ENCODE measurements at places on chromosomes 4 and X.
A peak's percentile ranks its signal among the peaks of the same experiment; 100 is the strongest.

GRCh38 chr4:5267408-5267807 lies 216.1 kb downstream of the STK32B start:
- no peak for DNase-seq

DNA sequence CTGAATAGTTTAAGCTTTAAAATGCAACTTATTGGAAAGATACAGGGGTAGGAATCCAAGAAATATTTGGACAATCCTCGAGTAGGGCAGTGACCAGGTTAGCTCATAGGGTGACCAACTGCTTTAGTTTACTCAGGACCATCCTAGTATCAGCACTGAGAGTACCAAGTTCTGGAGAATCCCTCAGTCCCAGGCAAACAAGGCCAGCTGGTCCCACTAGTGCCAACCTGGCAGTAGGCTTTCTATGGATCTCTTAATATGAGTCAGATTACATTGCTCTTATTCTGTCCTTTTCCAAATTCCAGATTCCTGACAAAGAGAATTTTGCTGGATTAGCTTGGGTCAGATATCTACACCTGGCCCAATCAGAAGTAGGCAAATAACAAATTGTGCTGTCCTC lies 493.7 kb downstream of the KCNIP4 start:
- no peak for DNase-seq

DNA sequence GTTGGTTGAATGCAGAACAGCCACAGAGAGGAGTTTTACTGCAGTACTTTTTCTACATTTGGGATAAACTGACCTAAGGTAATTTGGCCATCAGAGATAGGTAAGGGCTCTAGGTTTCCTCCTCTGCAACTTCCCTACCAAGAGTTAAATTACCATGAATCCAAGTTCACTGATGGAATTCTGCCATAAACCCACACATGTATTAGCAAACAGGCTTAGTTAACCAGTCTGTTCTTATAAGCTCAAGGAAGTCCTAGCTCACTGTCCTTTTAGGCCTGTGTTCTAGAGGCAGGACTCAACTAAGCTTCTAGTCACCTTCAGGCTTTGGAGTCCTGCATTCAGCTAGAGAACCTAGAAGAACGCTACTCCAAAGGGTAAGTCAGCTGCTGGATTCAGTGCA lies 4.0 kb downstream of the FAM114A1 start:
- DNase-seq = no peak

GRCh38 chr4:139301821-139302611 lies at the start of gene NDUFC1:
NDUFC1 (minus strand) TSS chr4:139302477; CDS start chr4:139295798, 6,679 bp downstream.
- DNase-seq = peak; percentile 62

GRCh38 chrX:11509786-11510185 lies 155.9 kb downstream of the ARHGAP6 start:
- DNase-seq = no peak

- DNase-seq = no peak
Observed at GRCh38 chr4:139971111-139971510, 182.9 kb downstream of the MAML3 start.

DNA sequence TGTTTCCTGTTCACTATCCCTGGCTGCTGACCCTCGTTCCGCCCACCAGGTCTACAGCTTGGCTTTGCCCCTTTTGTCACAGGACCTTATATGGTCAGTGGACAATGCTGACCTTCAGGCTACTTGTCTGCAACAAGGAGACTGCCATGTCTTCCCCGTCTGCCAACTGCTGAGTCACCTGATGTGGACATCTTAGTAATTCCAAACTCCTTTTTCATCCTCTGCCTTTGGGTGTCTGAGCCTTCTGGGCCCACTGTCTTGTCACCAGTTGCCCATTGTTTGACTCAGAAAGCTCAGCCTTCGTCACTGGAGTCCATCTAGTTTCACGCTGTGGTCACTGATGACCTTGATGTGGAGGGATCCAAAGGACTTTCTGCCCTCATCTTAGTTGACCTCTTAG lies 30.2 kb downstream of the GPRIN3 start:
- DNase-seq = no peak

GRCh38 chrX:20410540-20410939 lies 143.8 kb upstream of the RPS6KA3 start:
- no peak for DNase-seq

GRCh38 chr4:143391261-143391660 lies 54.6 kb downstream of the GAB1 start:
- DNase-seq = no peak

GRCh38 chr4:144565527-144566195 lies 80.3 kb upstream of the HHIP start:
- DNase-seq = no peak

GRCh38 chr4:47741200-47741599 lies 96.7 kb downstream of the CORIN start:
- no peak for DNase-seq

DNA sequence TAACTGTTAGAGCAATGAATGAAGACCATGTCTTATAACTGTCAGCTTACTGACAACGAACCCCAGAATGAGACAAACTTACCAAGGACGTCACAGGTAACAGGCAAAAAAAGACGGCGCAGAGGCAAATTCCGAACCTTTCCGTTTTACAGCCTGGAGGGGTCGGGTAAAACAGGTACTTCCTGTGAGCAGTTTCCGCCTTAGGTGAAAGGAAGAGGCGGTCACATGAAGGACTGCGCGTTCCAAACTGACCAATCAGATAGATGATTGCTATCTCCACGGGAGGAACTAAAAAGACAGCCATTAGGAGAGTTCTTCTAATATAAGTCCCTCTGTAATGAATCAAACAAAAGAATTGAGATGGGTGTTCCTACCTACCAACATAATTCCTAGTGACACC lies at the start of gene COX7B2:
Gene COX7B2, minus strand, starts transcription at position 168 of the 400 bp plus-strand sequence. CDS start 174,053 bp downstream, outside the sequence.
- DNase-seq = no peak

GRCh38 chrX:84974803-84975202 lies 28.9 kb upstream of the APOOL start:
- DNase-seq = no peak

- DNase-seq = no peak
Observed at GRCh38 chr4:37802068-37802666, 24.3 kb upstream of the PGM2 start.
